ENCODE measurements at places on chromosomes 4 and X.

GRCh38 chr4:90444904-90445303, 317.7 kb downstream of the CCSER1 start:
- DNase-seq, result peak; percentile 18

DNA sequence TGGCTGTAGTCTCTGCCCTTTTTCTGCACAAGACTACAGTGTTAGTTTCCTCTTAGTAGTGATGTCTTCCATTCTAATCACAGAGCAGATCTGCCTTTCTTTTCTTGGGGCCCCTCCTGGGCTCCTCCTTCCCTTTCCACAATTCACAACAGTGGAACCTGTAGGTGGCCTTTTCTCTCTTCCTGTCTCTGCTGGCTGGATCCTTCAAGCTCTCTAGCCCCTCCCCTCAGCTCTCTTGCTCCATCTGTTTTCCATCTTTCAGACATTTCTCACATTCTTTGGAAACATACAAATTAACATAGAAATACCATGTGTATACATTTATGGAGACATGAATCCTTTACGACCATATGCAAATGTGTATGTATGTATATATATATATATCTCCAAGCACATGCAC, 304 bp upstream of the SPIN2A start:
- DNase-seq, result peak; percentile 20

DNA sequence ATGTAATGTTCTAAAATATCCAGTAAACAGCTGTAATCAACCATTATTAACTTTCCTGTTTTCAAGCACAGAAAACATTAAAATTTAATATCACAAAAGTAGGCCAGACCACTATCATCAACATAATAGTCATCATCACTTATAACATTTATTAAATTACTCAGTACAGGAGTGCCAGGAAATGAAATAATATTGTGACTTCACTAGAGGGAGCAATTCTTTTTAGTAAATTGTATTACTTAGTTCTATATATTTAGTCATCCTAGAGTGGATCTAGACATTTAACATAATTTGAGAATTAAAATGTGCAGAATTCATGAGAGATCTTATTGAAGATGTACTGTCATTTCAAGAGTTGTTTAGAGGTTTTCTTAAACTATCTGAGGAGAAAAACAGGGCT, 33.6 kb downstream of the PITX2 start:
- DNase-seq, result peak; percentile 34

DNA sequence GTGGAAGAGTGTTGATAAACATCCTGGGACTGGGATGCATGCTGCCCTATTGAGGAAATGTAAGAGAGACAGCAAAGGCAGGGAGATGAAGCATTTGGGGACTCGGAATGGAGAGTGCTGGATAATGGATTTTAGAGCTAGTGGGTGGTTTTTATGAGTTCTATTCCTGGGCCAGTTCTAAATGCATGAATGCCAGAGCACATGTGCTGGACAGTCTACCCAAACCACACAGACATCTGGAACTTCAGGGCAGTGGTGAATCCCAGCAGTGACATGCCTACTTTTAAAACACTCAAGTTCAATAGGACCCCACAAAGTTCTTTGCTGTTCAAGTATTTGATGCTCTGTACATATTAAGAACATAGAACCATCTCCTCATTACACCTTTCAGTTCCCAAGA, 133.9 kb downstream of the CBR4 start:
- DNase-seq, result no peak

GRCh38 chr4:53592686-53593501, 1.6 kb upstream of the LNX1 start:
- no peak for DNase-seq

DNA sequence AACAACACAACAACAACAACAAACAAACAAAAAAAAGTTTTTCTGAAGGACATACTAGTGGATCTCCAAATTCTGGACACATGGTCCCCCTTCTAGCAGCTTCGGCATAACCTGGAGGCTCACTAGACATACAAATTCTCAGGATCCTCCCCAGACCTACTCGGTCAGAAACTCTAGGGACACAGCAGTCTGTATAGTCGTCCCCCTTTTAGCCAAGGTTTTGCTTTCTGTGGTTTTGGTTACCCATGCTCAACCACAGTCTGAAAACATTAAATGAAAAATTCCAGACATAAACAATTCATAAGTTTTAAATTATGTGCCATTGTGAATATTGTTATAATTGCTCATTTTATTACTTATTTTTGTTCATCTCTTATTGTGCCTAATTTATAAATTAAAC, 45.2 kb upstream of the SHISA3 start:
- DNase-seq, result no peak

DNA sequence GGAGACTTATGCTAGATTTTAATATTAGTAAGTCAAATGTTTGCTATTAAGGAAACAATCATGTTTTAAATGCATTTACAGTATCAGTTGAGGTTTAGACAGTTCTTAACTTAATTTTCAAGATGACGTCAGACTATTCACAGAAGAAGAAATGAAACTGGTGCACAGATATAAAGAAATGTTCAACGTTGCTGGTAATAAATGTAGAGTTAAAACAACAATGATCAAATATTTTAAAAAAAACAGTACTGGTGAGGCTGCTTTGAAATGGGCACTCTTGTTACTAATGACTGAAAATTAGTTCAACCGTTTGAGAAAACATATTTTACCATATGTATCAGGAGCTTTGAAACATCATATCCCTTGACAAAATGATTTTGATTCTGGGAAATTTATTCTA, 44.2 kb downstream of the ABHD18 start:
- DNase-seq, result no peak

DNA sequence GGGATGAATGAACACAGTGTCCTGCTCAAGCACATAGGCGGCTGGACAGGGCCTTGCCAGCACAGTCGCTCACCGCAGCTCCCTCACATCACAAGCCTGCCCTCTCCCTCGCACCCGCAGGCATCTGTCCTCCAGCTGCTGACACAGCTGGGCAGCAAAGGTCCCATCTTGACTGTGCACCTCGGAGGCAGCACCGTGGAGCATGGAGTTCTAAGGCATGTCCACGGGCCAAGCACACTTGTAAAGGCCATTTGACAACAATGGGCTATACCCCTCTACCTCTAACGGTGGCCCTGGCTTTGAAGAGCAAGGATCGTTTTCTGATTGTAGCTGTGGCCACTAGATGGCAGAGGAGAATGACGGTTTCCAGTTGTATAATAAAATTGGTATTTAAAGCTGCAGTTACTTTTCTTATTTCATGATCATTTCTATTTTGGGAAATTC, 53.8 kb downstream of the APLN start:
- DNase-seq, result peak; percentile 35

GRCh38 chr4:73730292-73730691, 10.1 kb upstream of the CXCL8 start:
- DNase-seq, result peak; percentile 63

GRCh38 chr4:41436419-41436818, 101.5 kb upstream of the LIMCH1 start:
- no peak for DNase-seq

GRCh38 chr4:95004912-95005311, 247.2 kb downstream of the BMPR1B start:
- DNase-seq, result no peak

GRCh38 chr4:142660728-142661127, 185.4 kb downstream of the INPP4B start:
- no peak for DNase-seq

- DNase-seq, result peak; percentile 75
Observed at GRCh38 chrX:16671005-16671404, 21.0 kb downstream of the S100G start.

- DNase-seq, result peak; percentile 85
Observed at GRCh38 chrX:44042751-44043150, 69.6 kb upstream of the NDP start.

- no peak for DNase-seq
Observed at GRCh38 chr4:6424425-6424824, 48.0 kb downstream of the PPP2R2C start.

- DNase-seq, result peak; percentile 93
Observed at GRCh38 chr4:19239565-19239964, 1012.1 kb upstream of the SLIT2 start.

DNA sequence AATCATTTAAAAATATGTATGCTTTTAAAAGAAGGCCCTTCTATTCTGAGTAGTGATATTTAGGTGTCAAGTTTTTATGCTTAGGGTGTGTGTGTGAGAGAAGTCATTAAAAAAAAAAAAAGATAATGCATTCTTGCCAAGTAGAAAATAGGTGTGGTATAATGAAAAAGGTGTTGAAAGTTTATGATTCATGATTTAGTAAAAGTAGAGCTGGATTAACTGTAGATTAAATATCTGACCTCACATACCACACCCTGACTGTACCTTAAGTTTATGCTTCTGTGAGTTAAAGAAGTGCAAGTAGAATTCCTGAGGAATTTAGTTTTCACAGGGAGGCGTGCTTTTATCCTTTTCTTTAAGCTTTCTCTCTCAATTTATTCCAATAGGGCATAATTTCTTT, 71.1 kb downstream of the BMPR1B start:
- no peak for DNase-seq

DNA sequence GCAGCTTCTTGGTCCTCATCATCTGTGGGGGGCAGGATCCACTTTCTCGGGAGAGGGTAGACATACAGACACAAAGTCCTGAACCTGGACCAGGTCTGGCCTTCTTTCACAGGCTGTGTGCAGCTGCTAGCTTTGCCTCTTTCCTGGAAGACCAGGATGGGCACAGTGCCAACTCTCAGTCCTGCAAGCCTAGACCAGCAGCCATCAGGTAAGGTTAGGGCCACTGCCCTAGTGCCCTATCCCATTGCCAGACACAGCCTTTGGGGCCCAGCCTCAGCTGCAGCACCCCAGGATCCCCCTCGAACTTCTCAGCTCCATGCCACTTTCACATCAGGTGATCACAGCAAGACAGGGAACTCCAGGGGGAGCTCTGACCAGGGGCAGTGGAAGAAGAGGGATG, 38.4 kb downstream of the ZNF185 start:
- no peak for DNase-seq

GRCh38 chrX:40504801-40505605, 75.8 kb upstream of the ATP6AP2 start:
- peak; percentile 92 for DNase-seq

DNA sequence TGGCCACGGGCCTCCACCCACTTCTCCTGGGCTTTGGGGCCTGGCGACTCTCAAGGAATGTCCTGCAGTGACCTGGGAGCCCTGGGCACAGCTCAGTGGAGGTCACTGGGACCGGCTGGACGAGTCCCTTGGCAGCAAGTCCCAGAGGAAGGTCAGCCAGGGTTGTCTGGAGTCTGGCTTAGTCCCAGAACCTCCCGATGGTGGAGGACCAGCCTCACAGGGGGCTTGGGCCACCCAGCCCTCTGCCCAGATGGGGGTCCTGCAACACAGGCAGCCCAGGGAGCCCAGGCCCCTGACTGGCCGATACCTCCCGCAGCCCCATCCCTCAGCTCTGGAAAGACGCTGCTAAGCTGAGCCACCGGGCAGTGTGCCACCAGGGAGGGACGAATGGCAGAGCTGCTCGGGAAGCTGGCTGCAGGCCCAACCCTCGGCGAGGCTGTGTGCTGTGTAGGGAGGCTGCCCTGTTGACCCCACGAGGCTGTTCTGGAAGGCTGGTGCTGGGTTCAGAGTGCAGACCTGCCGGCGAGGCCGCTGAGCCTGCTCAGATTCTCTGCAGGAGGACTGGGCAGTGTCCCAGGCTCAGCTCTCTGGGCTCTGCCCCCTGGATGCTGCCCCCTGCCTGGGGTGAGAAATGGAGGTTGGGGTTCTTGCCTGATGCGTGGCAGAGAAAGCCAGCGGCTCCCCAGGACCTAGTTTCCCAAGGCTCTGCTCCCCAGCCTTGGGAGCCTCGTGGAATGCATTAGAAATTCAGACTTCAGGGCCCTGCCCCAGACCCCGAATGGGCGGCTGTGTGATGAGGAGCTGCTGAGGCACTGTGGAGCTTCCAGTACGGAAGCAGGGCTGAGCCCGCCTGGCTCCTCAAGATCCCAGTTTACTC, 61.7 kb downstream of the ADRA2C start:
- peak; percentile 17 for DNase-seq

DNA sequence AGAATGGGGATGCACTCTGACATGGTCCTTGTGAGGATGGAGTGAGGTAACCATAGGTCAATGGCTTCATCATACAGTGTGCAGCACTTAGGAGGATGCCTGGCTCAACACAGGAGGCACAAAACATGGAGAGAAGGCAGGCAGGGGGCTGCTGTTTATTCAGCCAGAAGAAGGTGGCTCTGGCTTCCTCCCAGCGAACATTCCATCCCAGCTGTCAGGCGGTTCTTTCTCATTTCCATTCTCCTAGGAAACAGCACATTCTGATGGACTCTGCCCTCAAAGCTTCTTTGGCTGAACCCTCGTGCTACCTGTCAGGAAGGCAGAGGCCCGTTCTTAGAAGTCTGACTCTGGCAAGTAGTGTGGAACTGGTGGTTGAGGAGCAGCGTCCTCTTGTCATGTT, 18.6 kb downstream of the STK32B start:
- DNase-seq, result no peak

DNA sequence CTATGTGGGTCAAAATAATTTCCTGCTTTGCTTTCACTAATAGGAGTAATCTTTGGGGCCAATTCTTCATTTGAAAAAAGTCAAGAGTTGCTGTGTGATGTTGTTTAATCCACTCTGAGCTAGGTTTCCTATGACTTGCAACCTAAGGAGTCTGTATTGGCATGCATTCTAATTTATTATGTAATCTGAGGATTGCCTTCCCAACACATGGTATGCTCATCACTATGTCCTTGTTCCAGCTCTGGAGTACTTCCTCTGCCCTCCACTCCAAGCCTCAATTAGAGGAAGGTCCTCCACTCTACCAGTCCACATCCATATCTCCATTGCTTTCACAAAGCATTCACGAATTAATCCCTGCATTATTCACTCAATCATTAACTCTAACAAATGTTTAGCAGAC, 56.1 kb downstream of the PPP3CA start:
- DNase-seq, result no peak

- no peak for DNase-seq
Observed at GRCh38 chr4:179285696-179286095, 1843.5 kb upstream of the AGA start.

- peak; percentile 91 for DNase-seq
Observed at GRCh38 chr4:151418385-151418784, 9.4 kb downstream of the FHIP1A start.

DNA sequence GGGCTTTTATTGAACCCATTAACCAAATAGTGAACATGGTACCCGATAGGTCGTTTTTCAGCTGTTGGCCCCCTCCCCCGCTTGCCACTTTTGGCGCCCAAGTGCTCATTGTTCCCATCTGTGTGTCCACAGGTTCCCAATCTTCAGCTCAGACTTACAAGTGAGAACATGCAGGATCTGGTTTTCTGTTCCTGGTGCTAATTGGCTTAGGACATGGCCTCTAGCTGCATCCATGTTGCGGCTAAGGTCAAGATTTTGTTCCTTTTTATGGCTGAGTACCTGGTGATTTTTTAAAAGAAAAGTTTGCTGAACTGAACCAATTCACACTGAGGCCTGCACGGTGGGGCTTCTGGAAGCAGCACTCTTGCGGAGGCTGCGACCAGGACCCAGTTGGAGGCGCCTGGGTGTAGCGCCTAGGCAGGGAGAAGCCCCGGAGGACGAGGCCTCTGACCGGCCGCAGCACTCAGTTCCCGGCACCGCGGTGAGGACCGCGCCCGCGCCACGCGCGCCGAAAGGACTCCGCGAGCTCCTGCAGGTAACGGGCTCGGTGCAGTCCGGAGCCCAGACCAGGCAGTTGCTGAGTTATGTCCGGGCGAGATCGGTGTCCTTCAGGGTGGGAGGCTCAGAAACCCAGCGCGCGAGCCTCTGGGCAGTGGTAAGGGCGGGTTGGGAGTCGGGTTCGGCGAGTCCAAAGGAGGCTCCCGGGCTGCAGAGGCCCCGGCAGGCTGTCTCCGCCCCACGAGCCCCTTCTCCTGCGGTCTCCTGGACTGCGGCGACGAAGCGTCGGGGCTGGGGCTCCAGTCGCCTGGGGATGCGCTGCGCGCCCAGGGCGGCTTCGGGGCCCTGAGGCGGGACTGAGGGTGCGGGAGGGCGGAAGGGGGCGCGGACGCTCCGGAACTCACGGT, 15.8 kb upstream of the SLC25A4 start:
- DNase-seq, result peak; percentile 22

- peak; percentile 92 for DNase-seq
Observed at GRCh38 chr4:121155893-121156292, 8.2 kb downstream of the TNIP3 start.
